ENCODE measurements at places on chromosomes 4 and X. TPM values are rescaled to one million over a fixed set of nuclear protein-coding genes. Genes with fewer than 3 reads are reported as not detected.

GAK gene
- 98.9 TPM for total RNA-seq

HTN1 gene
- total RNA-seq = not detected

FAM184B gene
- total RNA-seq = 0.04 TPM

SLIT2 gene
- total RNA-seq = not detected

STPG2 gene
- total RNA-seq = not detected

CDX4 gene
- total RNA-seq = not detected

AFM gene
- total RNA-seq = not detected

LEF1 gene
- total RNA-seq = 239 TPM

FAM114A1 gene
- 0.38 TPM for total RNA-seq

MED14 gene
- 41.4 TPM for total RNA-seq

SOWAHB gene
- 0.12 TPM for total RNA-seq

USP17L27 gene
- total RNA-seq = not detected

RRH gene
- total RNA-seq = not detected

ZNF141 gene
- total RNA-seq = 26.2 TPM

CC2D2A gene
- not detected for total RNA-seq

MAGEA1 gene
- total RNA-seq = not detected

METTL14 gene
- total RNA-seq = 44.5 TPM

CHM gene
- total RNA-seq = 10.3 TPM

SSX4B gene
- not detected for total RNA-seq

USP17L28 gene
- total RNA-seq = not detected

RNF212 gene
- total RNA-seq = 3.8 TPM

MAGEB6 gene
- total RNA-seq = not detected

FANCB gene
- total RNA-seq = 14.0 TPM

COL4A6 gene
- total RNA-seq = not detected

KIF4A gene
- 22.4 TPM for total RNA-seq

MAGEA12 gene
- not detected for total RNA-seq

ZNF718 gene
- total RNA-seq = 11.6 TPM

ENPEP gene
- total RNA-seq = not detected

ALAS2 gene
- total RNA-seq = not detected
